ENCODE measurements at places on chromosomes 6 and 20. TPM values are rescaled to one million over a fixed set of nuclear protein-coding genes. Genes with fewer than 3 reads are reported as not detected.

Gene TAF8
- total RNA-seq = 28.6 TPM

DNA sequence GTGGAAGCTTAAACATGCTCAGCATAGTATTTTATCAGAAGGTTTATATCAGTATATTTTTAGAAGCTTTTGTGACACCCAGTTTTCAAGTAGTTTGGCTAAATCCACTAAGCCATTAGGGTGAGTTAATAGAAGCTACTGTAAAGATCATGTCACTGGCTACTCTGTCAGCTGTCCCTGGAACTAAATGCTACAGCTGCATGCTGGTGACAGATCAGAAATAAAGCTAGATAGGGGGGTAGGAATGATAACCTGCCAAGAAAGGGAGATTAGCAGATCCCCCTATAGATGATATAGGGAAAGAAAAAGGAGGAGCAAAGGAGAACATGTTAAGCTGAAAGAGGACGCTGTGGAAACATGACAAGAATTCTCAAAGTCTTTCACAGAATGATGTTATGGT is 363.2 kb downstream of the QKI start:
- no peaks in the 10 kb centered on the region for H3K36me3 ChIP-seq
- H3K4me1 ChIP-seq = no peaks in the 10 kb centered on the region

GRCh38 chr6:101482606-101483005 is 89.1 kb downstream of the GRIK2 start:
- H3K4me3 ChIP-seq = no peak overlapping the region
- H3K36me3 ChIP-seq = no peaks in the 10 kb centered on the region

Gene CFAP61
- not detected for total RNA-seq

DNA sequence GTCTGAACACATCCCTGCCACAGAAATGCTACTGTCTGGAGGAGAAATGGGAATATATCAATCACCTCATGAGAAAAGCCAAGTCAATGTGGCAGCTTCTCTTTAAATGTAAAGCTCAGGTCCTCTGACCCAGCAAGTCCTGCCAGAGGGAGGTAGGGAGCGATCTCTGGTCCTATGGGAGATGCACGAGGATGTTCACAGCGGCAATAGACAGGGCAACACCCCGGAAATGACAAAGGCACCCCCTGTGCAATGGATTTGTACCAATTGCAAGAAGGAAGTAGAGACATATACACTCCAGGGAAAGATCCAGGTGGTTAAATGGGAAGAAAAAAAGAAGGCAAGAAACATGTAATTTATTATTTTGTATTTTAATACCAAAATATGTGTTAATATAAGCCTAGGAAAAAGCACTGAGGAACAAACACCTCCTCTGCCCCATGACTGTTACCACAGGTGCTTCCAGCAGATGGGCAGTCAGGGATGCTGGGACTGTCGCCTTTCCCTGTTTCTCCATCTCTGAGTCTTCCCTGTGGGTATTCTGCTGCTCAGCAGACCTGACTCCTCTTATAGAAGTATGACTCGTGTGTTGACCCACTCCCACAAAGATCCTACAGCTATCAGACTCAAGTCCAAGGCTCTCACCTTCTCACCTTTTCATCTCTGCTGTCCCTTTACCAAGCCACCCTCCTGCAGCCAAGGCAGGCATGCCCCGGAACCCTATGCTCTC is 20.8 kb downstream of the ATP9A start:
- H3K36me3 ChIP-seq = no peaks in the 10 kb centered on the region
- no peak overlapping the region for H3K27ac ChIP-seq
- DNase-seq = peak; percentile 48
- no peaks in the 10 kb centered on the region for H3K27me3 ChIP-seq

DNA sequence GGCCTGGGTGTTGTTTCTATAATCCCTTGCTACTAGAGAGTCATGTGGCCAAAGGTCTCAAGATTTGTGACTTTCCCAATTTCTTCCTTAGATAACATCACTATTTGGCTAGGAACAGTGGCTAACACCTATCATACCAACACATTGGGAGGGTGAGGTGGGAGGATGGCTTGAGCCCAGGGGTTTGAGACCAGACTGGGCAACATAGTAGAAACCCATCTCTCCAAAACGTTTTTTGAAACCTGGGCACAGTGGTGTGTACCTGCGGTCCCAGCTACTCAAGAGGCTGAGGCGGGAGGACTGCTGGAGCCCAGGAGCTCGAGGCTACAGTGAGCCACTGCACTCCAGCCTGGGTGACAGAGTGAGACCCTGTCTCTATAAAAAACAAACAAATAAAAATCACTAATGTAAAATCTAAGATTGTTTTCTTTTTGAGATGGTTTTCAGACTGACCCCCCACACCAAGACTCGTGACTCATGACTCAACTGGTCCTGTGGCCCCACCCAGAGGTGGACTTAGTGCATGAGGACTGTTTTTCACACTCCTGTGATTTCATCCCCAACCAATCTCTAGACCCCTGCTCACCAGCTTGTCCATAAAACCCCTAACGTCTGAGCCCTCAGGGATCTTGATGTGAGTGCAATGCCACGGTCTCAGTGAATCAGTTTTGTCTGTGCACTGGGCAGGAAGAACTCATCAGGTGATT is 48.3 kb upstream of the KIF16B start:
- H3K27me3 ChIP-seq = no peaks in the 10 kb centered on the region
- no peak overlapping the region for H3K27ac ChIP-seq
- H3K4me1 ChIP-seq = no peaks in the 10 kb centered on the region
- no peak for DNase-seq
- no peak overlapping the region for H3K4me3 ChIP-seq

Gene WFDC10B
- not detected for total RNA-seq

- H3K36me3 ChIP-seq = no peaks in the 10 kb centered on the region
- no peak overlapping the region for H3K27ac ChIP-seq
- peaks cover 11% of the 10 kb centered on the region for H3K4me1 ChIP-seq
- H3K4me3 ChIP-seq = no peak overlapping the region
These were observed 50.0 kb downstream of the LAMA4 start for GRCh38 chr6:112204350-112204706.

Gene RTEL1
- 43.0 TPM for total RNA-seq

- no peaks in the 10 kb centered on the region for H3K4me1 ChIP-seq
- no peak overlapping the region for H3K4me3 ChIP-seq
- H3K27me3 ChIP-seq = no peaks in the 10 kb centered on the region
- no peak for DNase-seq
- no peaks in the 10 kb centered on the region for H3K36me3 ChIP-seq
These were observed 81.6 kb upstream of the PREP start for GRCh38 chr6:105484238-105485161.

- no peaks in the 10 kb centered on the region for H3K27me3 ChIP-seq
- no peak overlapping the region for H3K4me3 ChIP-seq
- H3K36me3 ChIP-seq = no peaks in the 10 kb centered on the region
- peak overlapping the region; percentile 83 for H3K27ac ChIP-seq
These were observed 19.0 kb upstream of the BLOC1S5 start for GRCh38 chr6:8082954-8083858.

GRCh38 chr6:19153981-19154295 is 683.2 kb upstream of the ID4 start:
- no peak overlapping the region for H3K4me3 ChIP-seq
- H3K27me3 ChIP-seq = no peaks in the 10 kb centered on the region
- no peaks in the 10 kb centered on the region for H3K36me3 ChIP-seq

Gene FAM110A
- total RNA-seq = 7.0 TPM

Gene MAP7
- total RNA-seq = 2.5 TPM

Gene SCRT2
- not detected for total RNA-seq

Gene TMEM151B
- total RNA-seq = not detected

GRCh38 chr20:17872959-17873358 is 95.6 kb downstream of the SNX5 start:
- DNase-seq = no peak
- H3K27me3 ChIP-seq = no peaks in the 10 kb centered on the region
- H3K4me3 ChIP-seq = no peak overlapping the region
- H3K27ac ChIP-seq = no peak overlapping the region

Data from aorta (tissue), 5 donors.